NCI-H524 (cell line): ENCODE measurements at places on chromosomes 2 and 18.

DNA sequence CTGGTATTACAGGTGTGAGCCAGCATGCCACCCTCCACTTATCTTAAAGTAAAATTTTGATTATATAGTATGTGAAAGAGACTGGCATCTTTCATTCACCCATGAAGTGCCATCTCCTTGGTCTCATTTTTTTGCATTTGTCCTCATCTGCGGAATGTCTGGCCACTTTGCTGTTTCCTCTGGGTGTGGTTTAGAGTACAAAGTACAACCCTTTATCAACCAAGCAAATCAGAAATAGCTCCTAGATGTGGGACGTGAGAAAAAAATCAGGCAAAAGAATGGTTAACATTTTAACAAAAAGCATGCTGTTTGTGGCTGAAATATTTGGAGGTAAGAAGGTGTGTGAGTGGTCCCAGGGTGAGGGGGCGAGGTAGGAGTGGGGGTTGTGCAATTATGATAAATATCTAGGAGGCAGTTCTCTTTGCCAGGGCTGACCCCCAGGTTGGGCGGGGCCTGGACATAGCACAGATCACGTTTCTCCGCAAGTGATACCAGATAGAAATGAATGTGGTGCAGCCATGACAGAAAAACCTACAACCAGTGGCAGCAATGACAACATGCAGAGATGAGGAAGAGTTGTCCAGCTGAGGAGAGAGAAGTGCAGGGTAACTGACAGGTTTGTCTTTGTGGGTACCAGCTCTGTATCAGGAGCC, 115.8 kb upstream of the SERTAD2 start:
- no peak for DNase-seq

DNA sequence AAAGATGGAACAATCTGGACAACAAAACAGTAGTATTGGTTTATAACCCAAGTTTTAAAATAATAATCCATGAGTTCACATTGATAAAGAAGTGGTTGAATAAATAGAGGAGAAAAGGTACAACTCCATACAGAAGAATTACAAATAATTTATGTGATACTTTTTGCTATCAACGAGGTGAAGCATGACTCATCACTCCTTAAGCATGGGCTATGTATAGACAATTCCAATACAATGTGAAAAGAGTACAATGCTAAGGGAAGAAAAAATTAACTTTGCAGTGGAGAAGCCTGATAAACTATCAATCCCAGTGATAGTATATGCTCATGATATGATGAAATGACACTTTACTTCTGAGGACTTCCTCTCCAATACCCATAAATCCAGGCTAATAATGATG, 312.9 kb downstream of the GULP1 start:
- DNase-seq = no peak

DNA sequence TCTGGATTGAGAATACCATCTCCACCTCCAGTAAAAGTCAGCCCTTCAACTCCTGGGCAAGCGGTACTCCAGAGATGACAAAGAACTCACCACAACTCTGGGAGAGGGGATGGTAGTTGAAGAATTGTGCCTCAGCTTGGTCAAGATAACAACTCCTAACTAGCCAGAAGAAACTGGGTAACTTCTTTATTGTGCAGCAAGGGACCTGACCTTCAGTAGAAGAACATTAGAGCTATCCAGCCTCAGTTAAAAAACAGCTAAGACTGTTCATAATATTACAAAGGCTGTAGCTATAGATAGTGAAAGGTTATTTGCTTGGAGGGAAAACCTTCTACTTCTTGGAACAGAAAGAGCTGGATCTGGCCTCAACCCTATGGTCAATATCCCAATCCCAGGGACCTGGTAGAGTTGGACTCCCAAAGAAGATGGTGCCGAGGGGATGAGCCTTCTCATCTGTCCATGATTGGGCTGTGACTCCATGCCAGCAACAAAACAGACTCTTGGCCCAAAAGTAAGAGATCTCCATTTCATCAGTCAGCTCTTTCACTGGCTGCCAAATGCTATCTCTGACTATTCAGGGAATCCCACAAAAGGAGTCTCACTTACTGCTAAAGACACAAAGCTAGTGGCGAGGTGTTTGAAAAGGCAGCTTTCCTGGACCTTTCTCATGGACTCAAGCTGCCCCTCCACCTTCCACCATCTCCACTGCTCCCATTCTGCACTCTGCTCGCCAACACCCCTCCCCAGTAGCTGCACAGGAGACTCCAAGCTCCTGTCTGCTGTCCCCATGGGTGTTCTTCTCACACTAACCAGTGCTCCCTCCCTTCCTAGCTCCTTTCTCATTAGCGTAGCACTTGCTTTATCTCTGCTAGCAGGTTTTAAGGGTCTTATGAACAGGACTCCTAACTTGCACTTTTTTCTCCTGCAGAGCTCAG, 145.8 kb downstream of the CAPN13 start:
- DNase-seq = no peak

DNA sequence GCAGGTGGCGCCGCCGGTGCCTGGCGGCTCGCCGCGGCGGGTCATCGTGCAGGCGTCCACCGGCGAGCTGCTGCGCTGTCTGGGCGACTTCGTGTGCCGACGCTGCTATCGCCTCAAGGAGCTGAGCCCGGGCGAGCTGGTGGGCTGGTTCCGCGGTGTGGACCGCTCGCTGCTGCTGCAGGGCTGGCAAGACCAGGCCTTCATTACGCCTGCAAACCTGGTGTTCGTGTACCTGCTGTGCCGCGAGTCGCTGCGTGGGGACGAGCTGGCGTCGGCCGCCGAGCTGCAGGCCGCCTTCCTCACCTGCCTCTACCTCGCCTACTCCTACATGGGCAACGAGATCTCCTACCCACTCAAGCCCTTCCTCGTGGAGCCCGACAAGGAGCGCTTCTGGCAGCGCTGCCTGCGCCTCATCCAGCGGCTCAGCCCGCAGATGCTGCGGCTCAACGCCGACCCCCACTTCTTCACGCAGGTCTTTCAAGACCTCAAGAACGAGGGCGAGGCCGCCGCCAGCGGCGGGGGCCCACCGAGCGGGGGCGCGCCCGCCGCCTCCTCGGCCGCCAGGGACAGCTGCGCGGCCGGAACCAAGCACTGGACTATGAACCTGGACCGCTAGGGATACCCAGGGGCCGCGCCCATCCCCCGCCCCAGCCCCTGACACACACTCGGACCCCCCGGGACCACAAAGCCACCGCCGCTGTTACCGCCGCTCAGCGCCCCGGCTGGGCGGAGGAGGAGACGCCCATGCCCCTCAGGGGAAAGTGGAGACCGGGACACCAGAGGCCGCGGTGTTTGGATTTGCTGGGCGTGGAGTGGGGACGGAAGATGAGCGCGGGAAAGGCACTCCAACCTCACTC, 1.1 kb downstream of the CDK5R2 start:
- DNase-seq = peak; percentile 25

DNA sequence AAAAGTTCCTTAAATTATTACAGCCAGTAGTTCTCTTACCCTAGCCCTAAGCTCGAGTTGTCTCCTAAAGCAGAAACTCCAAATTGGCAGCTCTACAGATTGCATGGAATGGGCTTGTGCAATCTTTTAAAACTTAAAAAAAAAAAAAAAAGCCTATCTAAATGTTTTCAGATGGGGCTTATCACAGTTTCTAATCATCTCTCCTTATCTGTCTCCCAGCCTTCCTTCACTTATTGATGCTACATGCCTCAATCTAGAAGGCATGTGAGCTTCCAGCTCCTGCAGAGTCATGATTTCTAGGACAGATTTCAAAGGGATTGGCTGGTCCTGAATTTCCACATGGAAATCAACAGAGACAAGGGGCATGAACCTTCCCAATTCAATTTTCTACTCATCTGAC, 33.1 kb upstream of the PELI1 start:
- no peak for DNase-seq

DNA sequence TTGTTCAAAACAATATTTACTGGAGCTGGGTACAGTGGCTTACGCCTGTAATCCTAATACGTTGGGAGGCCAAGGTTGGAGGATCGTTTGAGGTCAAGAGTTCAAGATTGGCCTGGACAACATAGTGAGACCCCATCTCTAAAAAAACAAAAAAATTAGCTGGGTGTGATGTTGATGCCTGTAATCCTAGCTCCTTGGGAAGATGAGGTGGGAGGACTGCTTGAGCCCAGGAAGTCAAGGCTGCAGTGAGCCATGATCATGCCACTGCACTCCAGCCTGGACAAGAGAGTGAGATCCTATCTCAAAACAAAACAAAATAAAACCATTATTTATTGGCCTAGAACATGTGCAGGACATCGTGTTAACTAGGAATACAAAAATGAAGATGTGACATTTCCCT, 77.5 kb downstream of the COLEC12 start:
- no peak for DNase-seq

DNA sequence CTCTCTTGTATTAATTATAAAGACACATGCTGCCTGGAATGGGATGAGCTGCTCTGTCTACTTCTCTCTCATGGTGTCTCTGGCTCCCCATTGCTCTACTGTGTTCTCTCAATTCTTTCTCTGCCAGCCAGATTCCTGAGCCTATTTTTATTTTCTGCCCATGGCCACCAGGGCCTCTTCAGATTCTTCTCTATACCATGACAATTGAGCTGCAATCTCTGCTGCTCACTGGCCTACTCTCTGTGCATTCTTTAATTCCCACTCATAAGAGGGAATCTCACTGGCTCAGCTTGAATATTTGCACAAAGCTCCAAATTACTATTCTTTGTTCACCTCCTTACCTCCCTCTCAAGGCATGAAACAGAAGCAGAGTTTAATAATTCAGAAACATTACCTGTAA, 161.4 kb upstream of the GULP1 start:
- no peak for DNase-seq

DNA sequence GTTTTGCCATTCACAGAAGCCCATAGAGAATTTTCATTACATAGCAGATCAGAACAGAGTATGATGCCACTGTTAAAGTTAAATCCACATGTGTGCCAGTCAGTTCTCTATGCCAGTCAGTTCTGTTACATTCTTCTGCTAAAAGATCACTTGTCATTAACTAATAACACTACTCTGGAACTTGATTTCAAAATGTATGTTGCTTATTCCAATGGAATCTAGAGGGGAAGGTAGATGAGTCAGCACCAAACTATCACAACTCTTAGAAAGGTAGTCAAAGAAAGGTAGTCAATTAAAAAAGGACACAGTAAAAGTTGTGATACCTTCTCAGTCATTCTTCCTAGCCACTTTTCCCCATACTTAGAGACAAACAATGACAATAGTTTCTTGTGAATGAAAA, 1214.4 kb downstream of the LRP1B start:
- no peak for DNase-seq

DNA sequence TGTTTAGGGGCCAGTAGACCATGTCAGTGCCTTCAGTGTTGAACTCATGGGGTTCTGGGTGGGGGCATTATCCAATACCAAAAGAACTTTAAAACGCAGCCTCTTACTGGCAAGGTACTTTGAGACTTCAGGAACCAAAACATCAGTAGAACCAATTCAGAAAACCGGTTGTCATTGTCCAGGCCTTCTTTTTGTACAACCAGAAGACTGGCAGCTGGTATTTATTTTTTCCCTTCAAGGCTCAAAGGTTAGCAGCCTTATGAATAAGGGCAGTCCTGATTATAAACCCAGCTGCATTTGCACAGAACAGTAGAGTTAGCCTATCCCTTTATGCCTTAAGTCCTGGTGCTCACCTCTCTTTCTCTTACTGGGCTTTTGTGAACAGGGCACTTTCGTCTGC, 113.8 kb upstream of the EML6 start:
- DNase-seq = no peak

GRCh38 chr18:36325846-36326245, 28.3 kb downstream of the FHOD3 start:
- DNase-seq = no peak

DNA sequence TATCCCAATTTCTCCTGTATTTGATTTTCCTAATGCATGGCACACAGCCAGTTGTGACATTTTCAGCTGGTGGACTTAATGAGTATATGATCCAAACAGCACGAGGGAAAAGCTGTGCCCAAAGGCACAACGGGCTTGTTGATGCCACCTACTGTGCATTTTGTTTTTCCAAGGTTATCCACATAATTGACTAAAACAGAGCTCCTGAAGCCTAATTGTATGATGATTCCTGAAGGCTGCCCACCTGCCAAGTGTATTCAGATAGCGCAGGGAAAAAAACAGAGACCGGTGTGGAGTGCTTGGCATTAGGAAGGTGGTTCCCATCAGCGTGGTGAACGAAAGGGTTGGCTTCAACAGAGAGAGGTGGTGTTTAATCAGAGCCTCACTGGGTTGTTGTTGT, 14.9 kb downstream of the RBMS1 start:
- DNase-seq = no peak
